Effector CD4-positive, alpha-beta T cell (primary cell): ENCODE measurements at places on chromosomes 12 and 14.

- no peak for DNase-seq
These were observed 142.1 kb downstream of the DYRK2 start for GRCh38 chr12:67790660-67791059.

DNA sequence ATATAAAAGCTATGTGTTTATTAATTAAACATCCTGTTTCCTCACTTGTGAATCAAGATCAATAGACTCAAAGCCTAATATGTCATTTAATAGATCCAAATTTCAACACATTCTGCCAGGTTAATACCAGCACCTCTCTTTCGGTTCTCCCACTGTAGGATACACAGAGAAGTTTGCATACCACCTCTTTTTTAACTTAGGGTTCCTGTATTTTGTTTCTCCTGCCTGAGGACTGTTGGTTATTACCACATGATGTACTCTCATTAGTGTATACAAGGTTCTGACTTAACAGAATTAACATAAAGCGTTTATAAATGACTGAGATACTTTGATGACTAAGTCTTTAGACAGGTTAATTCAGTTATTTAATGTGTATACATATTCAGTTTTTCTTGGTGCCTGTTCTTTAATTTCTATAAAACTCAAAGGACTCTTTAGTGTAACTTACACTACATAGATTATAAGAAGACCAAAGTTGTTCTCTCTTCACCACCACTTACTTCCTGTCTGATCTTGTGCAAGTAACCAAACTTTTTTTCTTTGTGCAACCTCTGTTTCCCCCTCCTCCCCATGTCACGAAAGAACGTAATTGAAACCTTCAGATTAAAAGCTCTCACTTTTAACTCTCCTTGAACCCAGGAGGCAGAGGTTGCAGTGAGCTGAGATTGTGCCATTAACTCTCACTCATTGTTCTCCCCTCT, 89.8 kb upstream of the DNM1L start:
- no peak for DNase-seq

DNA sequence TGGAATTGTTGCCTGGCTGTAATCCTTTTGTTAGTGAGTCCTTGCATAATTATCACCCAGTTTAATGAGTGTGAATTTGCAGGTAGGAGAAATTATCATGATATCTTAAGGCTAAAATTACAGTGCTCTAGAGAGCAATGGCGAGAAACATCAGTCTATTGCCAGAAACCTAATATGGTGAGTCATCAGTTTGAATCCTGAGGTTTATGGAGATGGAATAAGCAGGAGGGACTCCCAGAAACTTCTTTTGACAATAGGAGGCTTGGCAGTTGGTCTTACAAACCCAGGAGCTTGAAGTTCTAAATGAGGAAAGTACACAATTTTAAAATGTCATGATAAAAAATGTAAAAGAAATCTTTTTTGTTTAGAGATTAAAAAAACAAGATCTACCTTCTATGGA, 31.5 kb upstream of the CRADD start:
- DNase-seq = no peak

DNA sequence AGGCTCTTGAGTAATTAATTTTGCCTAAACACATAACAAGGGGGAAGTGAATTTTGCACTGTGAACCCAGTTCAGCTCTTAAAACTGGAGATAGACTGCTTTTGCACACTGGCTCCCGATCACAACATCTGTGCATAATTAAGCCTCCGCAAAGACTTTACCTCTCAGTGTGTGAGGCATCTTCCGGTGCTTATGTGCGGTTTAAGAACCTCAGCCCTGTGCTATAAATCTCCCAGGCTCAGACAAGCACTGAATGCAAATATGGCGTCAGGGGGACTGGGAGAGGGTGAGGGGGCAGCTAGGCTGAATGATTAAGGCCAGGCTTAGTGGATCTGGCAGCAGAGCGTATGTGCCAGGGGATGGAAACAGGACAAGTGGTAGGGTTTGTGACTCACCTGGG, 103.3 kb downstream of the ADCK1 start:
- DNase-seq = no peak

GRCh38 chr12:130058926-130059472, 103.3 kb upstream of the FZD10 start:
- DNase-seq = no peak

DNA sequence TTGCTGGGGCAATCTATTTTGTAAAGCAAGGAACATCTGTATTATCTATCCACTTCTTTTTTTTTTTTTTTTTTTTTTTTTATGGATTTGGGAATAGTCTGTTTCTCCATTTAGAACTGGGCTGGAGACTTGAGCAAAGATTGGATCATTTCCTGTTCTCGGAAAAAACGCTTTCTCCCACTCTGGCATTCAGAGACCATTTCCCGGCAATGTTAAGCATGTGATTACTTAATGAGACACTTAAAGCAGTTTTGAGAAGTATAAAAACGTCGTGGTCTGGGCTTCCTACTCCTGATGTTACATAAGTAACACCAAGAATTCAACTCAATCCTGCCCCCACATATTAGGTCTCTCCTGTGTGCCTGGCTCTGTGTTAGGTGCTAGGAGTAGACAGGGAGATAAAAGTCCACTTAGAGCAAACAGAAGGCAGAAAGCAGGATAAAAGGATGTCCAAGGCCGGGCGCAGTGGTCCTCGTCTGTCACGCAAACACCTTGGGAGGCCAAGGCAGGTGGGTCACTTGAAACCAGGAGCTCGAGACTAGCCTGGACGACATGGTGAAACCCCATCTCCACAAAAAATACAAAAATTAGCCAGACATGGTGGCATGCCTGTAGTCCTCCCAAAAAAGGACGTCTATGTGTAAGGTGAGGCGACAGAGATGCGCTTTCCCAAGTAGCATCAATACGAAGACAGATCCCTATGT, 152.1 kb upstream of the GSC start:
- no peak for DNase-seq

DNA sequence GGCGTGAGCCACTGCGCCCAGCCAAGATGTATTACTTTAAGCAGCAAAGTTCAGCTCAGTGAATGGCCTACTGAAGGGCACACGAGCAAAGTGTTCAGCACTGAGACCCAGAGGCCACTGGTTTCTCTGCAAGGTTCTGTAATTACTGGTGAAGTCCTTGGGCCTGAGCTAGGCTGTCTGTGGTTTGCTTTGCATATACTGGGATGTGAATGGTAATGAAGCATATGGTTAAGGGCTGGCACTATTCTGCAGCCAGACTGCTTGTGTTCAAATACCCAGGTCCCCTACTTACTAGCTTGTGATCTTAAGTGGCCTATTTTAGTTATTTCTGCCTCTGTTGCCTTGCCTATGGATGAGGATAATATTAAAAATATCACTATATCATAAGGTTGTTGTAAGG, 72.0 kb downstream of the LLPH start:
- no peak for DNase-seq

DNA sequence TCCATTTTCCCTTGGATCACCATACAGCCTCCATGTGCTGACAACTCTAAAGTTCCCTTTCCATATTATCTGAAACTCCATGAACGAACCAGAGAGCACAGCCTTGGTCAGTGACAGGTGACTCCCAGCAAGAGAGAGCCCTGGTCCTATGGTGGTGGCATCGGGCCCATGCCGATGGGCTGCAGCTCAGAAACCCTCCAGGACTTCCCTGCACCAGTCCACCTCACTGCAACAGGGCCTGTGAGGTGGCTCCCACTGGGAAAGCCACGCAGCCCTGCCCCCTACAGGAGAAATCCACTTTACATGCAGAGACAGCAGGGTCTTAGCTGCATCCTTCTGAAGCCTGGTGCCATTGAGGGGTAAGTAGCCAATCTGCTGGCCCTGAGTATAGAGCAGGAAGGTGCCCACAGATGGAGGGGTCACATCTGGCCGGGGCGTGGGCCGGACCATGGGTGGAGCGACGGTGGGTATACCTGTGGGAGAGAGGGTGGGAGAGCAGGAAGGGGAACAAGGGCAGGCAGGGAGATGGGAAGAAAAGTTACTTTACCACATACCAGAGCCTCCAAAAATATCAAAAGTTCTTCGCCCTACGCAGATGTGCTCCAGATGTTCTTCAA, 24.7 kb downstream of the RTRAF start:
- no peak for DNase-seq

GRCh38 chr14:94116701-94117100, 6.2 kb downstream of the IFI27 start:
- no peak for DNase-seq

DNA sequence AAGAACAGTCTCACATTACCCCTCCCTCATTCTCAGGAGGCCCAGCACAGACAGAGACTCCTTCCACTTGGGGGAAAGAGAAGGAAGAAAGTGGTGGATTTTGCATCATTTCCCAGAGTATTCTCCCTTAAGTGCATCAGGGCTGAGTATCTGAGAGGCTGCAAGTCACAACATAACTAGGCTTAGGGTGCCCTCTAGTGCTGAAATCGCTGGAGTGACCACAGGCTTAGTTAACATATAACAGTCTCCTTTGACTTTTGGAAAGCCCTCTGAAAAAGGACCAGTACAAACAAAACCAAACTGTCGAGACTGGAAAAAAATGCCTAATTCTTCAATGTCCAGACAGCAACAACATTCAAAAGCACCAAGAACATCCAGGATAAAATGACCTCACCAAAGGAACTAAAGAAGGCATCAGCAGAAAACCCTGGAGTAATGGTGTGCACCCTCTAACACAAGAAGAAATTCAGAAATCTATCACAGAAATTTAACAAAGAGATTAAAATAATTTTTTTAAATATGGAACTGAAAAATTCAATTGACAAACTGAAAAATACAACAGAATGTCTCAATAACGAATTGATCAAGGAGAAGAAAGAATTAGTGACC, 412.3 kb downstream of the RPS29 start:
- DNase-seq = no peak

DNA sequence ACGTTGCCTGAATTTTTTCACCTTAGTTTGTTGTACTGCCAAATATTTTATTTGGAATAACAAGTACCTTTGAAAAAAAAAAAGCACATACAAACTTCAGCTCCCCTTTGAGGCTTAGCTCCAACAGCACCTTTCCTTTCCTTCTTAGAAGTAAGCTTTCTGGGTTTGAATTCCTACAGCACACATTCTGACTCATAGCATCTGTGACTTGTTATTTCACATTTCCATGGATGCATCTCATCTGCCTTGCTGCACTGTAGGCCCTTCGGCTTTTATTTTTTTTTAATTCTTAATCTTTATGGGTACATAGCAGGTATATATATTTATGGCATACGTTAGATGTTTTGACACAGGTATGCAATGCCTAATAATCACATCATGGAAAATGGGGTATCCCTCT, 7.2 kb downstream of the LGALS3 start:
- DNase-seq = no peak

GRCh38 chr12:5444520-5444919, 12.6 kb downstream of the NTF3 start:
- no peak for DNase-seq

DNA sequence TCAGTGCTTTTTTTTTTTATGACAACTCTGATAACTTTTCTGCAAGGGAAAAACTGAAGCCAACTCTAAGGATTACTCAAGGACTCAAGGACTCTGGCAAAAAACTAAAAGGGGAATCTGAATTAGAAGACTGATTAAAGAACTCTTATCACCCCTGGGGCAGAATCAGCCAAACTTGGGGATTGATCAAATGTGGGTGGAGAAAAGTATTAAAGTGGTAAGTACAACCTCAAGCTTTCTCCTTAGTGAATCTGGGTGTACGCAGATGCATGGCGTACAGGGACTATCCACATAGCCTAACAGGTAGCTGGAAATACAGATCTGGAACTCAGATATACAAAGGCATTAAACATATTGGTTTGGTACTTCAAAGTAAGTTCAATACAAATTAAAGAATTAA, 7.3 kb downstream of the LIMA1 start:
- no peak for DNase-seq

DNA sequence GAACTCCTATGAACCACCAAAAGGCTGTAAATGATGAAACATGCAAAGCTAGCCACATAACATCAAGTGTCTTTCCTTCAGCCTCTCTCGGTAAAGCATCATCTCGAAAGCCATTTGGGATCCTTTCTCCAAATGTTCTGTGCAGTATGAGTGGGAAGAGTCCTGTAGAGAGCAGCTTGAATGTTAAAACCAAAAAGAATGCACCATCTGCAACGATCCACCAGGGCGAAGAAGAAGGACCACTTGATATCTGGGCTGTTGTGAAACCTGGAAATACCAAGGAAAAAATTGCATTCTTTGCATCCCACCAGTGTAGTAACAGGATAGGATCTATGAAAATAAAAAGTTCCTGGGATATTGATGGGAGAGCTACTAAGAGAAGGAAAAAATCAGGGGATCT, 61.2 kb downstream of the ATG14 start:
- no peak for DNase-seq
